ENCODE measurements at places on chromosomes 11 and 22.

GRCh38 chr22:41830174-41830573, 2.7 kb upstream of the SREBF2 start:
- no peak for DNase-seq

DNA sequence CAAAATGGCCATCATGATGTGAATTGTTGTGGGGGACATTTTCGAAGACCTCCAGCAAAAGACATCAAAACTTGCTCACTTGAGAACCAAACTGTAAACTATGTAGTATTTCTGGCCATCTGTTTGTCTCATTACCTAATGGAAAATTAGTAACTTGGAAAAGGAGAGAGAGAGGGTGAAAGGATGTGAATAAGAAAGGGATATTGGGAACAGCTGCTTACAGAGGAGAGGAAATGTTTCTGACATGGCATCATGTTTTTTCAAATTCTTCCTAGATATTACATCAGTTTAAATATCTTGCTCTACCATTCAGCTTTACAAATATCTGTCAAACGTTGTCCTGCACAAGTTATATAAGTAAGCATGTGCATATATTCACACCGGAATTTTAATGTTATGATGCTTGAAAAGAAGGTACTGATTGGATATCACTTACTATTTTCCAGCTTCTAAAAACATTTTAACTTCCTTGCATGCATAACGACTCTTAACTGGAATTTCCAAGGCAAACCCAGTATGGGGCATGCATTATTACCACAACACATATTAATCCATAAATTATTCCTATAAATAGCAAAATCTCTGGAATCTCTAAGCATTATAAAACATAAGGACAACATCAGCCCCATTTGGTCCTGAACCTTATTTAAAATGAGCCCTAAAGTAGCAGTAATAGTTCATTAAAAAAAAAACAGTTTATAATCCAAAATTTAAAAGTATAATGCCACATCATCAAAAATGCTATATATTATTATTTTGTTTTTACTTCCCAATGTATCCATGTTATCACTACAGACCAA, 20.0 kb downstream of the GUCY1A2 start:
- no peak for DNase-seq

GRCh38 chr11:17572791-17573460, 25.9 kb downstream of the OTOG start:
- no peak for DNase-seq

DNA sequence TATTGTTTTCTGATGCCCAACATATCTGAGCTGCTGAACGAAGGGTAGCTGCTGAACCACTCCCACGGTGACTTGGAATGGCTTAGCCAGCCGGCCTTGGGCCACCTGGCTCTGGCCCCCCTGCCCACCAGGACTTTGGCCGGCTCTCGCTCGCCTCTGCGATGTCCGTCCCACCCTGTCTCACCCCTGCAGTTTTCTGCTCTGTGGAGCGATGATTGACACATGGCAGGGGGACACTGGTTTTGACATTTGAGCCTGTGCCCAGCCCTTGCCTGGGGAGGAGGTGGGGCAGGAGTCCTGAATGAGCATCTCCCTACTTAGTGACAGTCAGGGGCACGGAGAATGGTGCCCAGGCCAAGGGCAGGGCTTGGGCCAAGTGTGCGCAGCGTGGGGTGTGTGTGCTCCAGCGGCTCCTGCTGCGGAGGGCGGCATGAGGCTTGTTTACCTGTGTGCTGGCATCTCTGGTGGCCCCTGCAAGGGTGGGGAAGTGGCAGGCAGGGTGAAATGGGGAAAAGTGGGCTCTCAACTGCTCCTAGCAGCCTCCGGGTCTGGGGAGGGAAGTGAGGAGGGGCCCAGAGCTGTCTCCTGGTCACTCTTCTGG, 15.7 kb upstream of the CDKN1C start:
- DNase-seq: no peak

DNA sequence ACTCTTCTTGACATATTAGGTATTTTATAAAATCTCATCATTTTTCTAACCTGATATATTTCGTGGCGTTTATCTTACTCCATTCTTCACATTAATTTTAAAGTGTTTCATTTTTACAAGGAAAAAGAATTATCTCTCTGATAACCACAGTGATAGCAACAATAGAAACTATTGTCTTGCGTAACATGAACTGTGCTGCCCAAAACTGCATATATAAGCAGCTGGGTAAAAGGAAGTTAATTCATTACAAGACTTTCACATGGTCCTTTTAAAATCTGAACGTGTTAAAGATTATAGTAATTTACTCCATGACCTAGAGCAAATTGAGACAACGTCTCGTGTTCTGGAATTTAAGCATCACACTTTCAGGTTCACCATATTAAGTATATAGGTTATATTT, 210.4 kb upstream of the GRIA4 start:
- no peak for DNase-seq

- DNase-seq: no peak
Observed at GRCh38 chr11:74253361-74253760, 58.1 kb downstream of the P4HA3 start.

DNA sequence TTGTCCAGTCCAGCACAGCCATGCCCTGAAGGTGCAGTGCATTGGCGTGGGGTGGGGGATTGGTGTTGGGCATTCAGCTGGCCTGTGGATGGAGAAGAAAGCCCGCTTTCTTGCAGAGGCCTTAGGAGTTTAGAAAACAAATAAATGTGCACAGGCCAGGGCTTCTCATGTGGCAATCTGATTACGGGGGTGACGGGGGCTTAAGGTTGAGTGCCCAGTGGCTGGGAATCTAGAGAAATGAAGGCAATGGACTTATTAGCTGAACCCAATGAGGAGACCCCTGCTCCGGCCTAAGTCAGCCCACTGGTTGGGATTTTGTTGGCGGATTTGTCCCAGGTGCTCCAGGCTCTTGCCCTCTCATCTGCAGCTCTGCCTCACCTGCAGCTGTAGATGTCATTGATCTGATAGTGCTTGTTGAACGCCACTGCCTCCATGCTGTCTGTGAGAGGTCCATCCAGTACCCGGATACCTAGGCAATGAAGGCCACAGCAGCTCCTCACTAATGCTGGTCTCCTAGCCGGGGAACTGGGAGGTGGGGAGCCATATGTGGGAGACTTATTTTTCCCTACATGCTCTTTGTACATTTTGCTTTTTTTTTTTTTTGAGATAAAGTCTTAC, 6.2 kb downstream of the PCSK7 start:
- DNase-seq: no peak

GRCh38 chr11:102729849-102730815, 5.4 kb upstream of the MMP8 start:
- DNase-seq: no peak

DNA sequence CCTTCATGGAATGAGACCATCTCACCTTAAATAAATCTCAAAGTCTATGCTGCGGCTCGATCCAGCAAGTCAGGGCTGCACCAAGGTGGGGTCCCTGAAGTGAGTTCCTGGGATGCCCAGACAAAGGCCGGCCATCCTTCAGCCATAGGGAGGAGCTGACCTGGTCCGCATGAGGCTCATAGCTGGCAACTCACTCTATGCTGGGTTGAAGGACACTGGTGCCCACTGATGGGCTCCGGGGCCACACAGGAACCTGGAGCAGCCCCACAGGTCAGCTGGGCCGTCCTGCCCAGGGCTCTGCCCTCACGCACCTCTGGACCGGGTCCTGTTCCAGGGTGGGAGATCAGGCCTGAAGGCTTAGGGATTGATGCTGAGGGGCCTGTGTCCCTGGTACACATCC, 1339.3 kb downstream of the TBC1D22A start:
- no peak for DNase-seq

- DNase-seq: no peak
Observed at GRCh38 chr11:120554766-120555432, 43.4 kb downstream of the GRIK4 start.

- no peak for DNase-seq
Observed at GRCh38 chr11:66639066-66639813, 737 bp downstream of the RBM4 start.

DNA sequence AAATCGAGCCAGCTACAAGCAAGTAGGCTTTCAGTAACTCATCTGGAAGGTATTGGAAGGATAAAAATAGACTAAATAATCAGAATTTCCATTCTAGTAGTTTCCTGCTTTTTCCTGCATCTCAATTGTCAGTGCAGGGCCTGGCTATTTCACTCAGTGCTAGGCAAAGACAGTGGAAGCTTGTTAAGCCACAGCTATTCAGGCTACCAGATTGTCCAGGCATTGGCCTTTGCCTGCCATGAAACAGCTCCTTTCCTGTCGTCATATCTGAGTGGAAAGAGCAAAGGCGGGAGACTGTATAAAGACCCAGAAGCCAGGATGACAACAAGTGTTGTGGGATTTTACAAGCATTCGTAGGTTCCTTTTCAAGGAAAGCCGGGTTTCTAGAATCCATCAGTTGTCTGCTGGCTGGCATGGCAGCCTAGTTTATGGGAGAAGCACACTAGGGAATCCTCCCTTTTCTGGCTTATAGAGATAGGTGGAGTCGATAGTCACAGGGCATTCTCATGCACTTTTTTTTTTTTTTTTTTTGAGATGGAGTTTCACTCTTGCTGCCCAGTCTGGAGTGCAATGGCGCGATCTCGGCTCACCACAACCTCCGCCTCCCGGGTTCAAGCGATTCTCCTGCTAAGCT, 2.0 kb upstream of the TNRC6B start:
- no peak for DNase-seq

- no peak for DNase-seq
Observed at GRCh38 chr11:24386546-24387397, 110.1 kb upstream of the LUZP2 start.

- no peak for DNase-seq
Observed at GRCh38 chr11:64799623-64800302, 3.3 kb downstream of the MAP4K2 start.

GRCh38 chr11:110530900-110531741, 101.4 kb downstream of the FDX1 start:
- DNase-seq: no peak
